GM18507 (cell line): ENCODE measurements at places on chromosomes 11 and 22.

DNA sequence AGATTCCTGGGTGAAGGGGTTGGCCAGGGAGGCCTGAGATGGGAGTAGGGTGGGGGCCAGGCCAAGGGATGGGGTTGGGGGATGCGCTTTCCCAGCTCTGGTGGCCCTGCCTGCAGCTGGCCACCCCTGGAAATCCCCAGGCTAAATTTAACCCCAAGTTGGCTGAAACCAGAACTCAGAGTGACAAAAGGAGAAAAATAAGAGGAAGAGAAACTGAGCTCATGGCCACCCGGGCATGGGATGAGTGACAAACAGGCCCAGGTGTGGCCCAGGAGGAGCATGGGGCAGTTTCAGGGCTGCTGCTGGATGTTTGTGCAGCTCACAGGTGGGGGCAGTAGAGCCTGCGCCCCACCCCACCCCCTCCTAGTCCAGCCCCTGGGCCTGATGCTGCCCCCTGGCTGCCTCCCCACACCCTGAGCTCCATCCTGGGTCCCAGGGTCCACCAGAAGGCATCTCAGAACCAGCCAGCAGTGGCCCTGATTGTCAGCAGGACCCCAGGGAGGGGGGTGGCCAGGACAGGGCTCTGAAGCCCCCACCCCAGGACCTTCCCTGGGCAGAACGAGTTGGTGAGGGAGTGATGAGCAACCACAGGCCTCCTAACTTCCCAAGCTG, 48.0 kb downstream of the IGLL5 start:
- DNase-seq = peak; percentile 89

- DNase-seq = no peak
Measured at GRCh38 chr11:29224739-29225384, 792.0 kb downstream of the KCNA4 start.

DNA sequence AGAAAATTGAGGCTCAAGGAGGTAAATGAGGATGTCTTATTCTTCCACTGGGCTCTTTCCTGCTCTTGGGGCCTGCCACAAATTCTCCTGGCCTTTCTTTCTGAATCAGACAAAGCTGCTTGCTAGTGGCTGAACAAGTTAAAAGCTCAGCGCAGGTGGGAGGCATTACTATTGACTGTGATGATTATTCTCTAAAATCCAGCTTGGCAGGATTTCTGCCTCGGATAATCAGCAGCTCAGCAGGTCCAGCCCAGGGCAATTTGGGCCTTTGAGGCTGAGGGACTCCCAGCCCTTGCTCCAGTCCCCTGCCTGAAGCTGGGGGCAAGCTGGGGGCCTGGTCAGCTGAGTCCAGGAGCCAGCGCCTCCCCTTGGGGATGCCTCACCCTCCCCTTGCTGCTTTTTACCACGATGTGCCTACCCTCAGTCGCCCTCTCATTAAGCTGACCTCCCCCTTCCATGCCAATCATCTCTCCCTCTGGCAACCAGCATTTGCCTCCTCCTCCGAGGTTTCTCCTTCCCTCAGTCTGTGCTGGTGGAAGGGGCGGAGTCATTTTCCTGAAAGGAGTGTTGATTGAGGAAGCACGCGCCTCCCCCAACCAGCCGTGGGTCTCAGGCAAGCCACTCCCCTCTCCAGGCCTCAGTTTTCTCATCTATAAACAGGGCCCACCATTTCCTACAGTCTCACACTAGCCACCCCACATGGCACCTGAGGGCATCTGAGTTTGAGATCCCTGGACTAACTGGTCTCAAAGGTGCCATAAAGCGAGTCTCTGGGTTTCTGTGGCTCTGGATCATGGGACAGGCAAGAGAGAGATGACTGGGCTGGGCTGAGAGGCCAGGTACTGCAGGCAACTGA, 60.6 kb upstream of the PRDM11 start:
- no peak for DNase-seq

GRCh38 chr11:118098996-118099837, 12.5 kb upstream of the SMIM35 start:
- no peak for DNase-seq

- DNase-seq = no peak
Measured at GRCh38 chr11:68929706-68930570, 26.2 kb downstream of the IGHMBP2 start.

DNA sequence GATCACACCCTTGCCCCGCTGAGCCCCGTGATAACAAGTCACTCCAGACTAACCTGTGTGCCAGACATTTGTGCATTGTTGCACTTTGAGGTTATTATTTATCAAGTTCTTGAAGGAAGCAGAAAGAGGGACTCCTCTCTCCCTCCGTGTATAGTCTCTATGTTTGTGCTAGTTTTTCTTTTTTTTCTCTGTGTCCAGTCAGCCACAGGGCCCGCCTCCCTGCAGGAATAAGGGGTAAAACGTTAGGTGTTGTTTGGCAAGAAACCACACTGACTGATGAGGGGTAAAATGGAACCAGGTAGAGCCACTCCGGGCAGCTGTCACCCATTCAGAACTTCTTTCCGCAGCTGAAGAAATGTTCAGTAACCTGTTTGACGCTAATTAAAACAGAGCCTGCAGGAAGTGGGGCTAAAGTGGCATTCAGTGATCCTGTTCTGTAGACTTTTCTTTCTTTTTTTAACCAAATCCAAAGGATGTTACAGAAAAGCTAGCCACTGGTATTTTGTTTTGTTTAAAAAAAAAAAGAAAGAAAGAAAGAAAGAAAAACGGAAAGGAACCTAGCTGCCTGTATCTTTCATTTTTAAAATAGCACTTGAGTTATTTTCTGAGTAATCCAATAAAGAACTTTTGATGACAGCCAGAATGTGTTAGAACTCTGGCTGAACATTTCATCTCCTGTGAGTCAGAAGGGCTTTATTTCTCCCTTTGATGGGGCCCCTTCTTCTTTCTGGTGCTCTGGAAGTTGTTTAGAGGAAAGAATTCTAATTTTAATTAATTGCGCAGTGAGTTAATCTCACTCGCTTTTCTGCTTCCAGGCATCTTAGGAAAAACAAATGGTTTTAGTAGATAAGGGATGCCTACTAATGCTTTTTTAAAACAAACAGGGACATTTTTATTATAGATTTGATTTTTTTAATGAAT, 58.2 kb downstream of the COMMD9 start:
- no peak for DNase-seq
